ENCODE measurements at places on chromosomes 16 and 17.

- DNase-seq: no peak
Measured at GRCh38 chr17:59505610-59506276, 59.7 kb upstream of the DHX40 start.

- no peak for DNase-seq
Measured at GRCh38 chr17:2684549-2684948, 27.0 kb downstream of the CLUH start.

- DNase-seq: no peak
Measured at GRCh38 chr16:73813527-73813926, 483.1 kb upstream of the PSMD7 start.

GRCh38 chr16:72428681-72429376 is 256.9 kb upstream of the PMFBP1 start:
- no peak for DNase-seq

DNA sequence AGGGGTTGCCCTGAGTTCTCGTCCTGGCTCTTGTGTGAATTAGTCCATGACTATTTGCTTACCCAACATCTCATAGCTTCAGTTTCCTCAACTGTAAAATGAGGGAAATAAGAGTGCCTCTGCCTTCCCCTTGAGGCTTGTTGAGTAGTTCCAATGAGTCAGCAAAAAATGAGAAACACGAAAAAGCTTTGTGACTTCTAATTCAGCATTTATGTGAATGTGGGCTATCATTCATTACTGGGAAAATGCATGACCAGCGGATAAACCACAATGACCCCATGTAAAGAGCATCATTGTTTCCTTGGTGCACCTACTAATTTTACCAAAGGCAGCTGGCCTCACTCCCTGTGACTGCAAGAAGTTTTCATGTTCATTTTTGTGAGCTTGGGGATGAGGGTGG is 374.6 kb upstream of the HSBP1 start:
- DNase-seq: no peak

All from cortex of kidney (tissue), 1 donor.